ENCODE measurements at places on chromosomes 4 and X.

DNA sequence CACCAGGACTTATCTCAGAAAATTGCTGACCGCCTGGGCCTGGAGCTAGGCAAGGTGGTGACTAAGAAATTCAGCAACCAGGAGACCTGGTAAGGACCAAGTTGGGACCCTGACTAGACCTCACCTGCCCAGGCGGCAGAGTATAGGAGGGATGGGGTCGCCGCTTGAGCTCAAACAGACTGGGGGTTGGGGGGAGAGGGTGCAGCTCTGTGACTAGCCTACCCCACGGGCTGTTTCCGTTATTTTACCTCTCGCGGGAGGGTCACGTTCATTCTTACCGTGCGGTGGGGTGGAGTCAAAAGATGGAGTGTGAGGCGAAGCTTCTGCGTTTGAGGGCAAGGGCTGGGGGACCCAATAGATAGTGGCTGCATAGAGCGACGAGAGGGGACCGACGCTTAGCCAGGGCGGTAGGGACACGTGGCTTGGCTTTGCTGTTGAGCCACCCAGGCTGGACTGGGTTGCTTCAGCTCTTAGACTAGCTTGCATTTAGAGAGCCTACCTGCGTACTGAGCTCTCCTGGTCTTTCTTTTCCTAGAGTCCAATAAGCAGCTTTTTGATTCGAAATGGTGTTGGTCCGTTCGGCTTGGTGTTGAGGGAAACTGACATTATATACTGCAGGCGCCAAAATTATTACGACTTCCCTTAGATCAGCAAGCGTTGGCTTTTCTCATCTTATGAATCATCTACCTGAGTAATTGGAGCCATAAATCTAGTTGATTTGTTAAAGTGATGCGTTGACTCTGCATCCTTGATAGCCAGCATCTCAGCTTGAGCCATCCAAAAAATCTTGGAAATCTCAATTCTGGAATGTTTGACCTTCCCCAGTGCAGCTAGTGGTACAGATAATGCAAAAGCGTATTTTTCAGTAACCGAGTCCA lies 591 bp downstream of the PRPS1 start:
- peak; percentile 30 for DNase-seq

- DNase-seq: no peak
These were observed 37.1 kb upstream of the PLAC8 start for GRCh38 chr4:83151651-83152050.

- DNase-seq: no peak
These were observed 262.1 kb upstream of the GPC4 start for GRCh38 chrX:133677123-133678063.

GRCh38 chr4:72397314-72397713 lies 171.7 kb downstream of the ADAMTS3 start:
- DNase-seq: no peak

DNA sequence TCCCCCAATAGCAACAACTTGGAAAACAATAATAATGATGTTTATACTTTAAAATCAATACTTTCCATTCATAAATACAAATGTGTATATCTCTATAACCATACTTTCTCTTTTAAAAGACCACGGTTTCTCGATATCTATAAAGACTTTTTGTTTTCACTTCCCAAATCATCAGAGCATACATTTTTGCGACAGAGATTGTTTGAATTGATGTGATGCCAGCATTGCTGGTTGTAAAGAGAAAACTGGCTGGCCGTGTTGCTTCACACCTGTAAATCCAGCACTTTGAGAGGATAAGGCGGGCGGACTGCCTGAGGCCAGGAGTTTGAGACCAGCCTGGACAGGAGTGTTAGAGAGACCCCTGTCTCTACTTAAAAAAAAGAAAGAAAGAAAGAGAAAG lies 77.6 kb upstream of the ZNF518B start:
- no peak for DNase-seq

GRCh38 chrX:153482376-153483015 lies 12.1 kb upstream of the HAUS7 start:
- DNase-seq: no peak

- DNase-seq: no peak
These were observed 78.2 kb upstream of the TET2 start for GRCh38 chr4:105068516-105068915.

- no peak for DNase-seq
These were observed 505.7 kb downstream of the PACRGL start for GRCh38 chr4:21205821-21206531.

All from activated CD4-positive, alpha-beta T cell treated with anti-CD3 and anti-CD28 coated beads for 4 hours (primary cell).